ENCODE measurements at places on chromosomes 1 and 21. TPM values are rescaled to one million over a fixed set of nuclear protein-coding genes. Genes with fewer than 3 reads are reported as not detected.

CYP2J2 gene
- not detected for total RNA-seq

FAM3B gene
- total RNA-seq, result not detected

PNRC2 gene
- 35.6 TPM for total RNA-seq

CELA3B gene
- total RNA-seq, result not detected

VSIG8 gene
- not detected for total RNA-seq

SLC44A5 gene
- 0.03 TPM for total RNA-seq

DEPDC1 gene
- 11.7 TPM for total RNA-seq

OR1C1 gene
- total RNA-seq, result not detected

OR2G6 gene
- not detected for total RNA-seq

Data from A549 treated with GW870086 at 1 μM for 4 hours (cell line).